ENCODE measurements at places on chromosomes 1 and 21.

- no peak for DNase-seq
These were observed 70.4 kb downstream of the PRDM16 start for GRCh38 chr1:3139451-3139852.

- peak; percentile 25 for DNase-seq
These were observed 365.5 kb upstream of the ESRRG start for GRCh38 chr1:217088521-217089284.

DNA sequence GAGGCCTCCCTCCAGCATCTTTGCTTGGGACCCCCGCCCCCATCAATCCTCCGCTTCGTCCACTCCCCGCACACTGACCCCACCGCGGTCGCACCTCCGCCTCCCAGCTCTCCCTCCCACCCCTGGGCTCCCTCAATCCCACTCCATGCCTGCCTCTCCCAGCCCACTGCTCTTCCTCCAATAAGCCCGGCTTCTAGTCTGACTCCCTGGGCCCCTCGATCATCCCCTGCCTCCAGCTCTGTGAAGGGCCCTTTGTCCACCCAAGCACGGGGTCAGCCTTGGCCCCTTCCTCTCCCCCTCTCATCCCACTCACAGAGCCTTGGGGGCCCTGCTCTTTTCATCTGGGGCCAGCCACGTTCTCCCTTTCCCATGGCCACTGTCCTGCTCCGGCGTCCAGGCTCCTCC lies 1.5 kb upstream of the TMEM200B start:
- DNase-seq = no peak

DNA sequence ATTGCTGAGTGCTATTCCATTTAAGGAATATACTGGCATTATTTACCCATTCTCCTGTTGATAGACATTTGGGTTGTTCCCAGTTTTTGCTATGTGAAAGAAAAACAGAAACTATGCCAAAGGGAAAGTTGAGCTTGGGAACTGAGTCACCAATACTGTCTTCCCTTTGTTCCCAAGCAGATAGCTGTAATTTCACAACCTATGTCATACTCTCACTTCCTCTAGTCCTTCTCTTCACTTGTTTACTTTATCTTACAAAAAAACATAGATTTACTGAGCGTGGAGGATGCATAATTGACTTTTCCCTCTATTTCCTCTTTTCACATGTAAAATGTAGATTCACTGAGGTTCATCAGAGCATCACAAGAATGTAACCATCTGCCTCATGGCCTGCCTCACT lies 32.4 kb upstream of the PGBD5 start:
- DNase-seq = no peak

GRCh38 chr1:231519166-231519565 lies 9.3 kb upstream of the TSNAX start:
- DNase-seq = no peak

DNA sequence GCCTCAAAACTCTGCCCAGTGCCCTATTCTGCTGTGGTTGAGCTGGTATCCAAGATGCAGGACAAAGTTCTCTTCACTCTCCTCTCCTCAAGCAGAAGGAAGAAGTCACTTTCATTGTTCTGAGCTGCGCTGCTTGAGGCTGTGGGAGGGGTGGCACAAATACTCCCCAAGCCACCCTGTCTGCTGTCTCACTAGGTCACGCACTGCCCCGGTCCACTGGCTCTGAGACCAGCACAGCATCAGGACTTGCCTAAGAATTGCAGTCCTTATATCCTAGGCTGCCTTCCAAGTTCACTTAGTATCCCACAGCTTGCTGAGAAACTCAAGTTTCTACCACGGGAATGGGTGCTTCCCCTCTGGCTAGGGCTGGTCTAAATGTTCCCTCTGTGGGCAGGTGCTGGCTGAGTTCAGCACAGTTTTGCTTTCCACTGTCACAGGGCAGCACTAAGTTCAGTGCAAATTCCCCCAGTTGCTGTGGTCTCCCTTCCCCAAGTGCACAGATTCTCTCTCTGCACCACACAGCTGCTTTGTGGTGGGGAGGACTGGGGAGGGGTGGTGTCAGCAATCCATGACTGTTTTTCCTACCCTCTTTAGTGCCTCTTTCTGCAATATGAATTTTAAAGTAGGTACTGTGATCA lies 32.4 kb downstream of the SLC9C2 start:
- DNase-seq = no peak

DNA sequence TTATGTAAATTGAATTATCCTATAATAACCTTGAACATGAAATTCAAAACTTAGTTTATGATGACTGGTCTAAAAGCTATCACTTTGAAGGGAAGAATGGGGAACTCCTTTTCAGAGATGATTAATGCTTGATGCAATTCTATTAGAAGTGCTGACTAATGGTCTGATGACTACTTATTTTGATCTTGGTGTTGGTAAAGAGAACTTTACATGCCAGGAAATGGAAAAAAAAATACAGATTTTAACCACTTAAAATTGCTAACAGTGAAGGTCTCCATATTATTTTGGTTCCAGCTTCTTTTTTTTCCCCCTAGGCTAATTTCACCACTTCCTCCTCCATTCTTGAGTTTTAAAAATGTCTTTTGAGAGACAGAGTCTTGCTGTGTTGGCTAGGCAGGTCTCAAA lies 22.9 kb downstream of the S1PR1 start:
- DNase-seq = peak; percentile 24

GRCh38 chr21:46097336-46098293 lies at the start of gene COL6A2:
COL6A2 (plus strand) TSS chr21:46098112.
- DNase-seq = peak; percentile 50

DNA sequence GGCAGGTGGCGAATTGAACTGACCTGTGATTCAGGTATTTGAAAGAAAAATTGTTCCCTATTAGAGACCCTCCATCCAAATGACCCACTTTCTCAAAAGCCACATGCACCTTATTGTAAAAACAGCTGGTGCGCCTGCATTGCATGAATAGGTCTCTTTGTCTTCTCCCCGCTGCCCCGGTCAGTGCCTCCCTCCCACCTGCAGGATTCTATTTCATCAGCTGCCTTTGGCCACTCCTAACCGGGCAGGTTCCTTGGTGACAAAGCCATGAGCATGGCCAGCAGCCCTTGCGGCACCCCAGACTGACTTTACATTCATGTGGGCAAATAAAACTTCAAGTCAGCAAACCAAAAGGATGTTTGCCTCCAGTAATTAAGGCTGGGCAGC lies 6.4 kb downstream of the TMPRSS3 start:
- DNase-seq = no peak

DNA sequence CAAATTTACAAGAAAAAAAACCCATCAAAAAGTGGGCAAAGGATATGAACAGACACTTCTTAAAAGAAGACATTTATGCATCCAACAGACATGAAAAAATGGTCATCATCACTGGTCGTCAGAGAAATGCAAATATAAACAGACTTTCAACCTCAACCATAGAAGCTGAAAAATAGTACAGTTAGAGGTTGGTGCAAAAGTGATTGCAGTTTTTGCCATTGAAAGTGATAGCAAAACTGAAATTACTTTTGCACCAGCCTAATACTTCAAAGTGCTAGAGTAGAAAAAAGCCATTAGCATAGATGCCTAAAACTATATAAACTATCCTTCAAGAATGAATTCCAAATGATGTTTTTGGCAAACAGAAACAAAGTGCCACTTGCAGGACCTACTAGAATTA lies 365.8 kb upstream of the DPYD start:
- no peak for DNase-seq

DNA sequence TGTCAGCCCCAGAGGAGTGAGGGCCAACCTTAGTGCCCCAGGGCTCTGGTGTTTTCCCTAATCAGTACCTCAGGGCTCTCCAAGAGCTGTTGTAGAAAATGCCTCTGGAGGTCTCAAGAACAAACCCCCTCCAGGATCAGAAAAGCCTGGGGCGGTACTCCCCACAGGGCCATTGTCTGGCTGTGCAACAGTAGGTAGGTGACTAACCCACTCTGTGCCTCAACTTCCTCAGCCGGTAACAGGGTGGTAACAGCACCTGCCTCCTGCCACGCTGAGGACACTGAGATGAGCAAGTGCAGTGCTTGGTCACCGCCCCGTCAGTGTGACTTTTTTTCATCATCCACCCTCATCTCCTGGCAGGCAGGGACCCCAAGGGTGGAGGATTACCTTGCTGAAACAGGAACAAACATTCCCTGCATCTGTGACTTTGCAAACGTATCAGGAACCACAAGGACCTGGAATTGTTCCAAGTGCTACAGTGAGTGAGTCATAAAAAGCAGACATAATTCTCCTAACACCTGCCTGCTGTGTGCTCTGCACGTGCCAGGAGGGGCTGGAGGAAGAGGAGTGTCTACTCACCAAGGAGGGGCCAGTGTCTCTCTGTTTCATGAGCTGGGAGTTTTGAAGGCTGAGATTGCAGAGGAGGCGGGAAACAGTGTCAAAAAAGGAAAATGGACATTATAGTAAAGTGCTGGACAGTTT lies 440.8 kb downstream of the NPHP4 start:
- DNase-seq = no peak

GRCh38 chr1:222525951-222526350 lies 22.0 kb downstream of the HHIPL2 start:
- no peak for DNase-seq

DNA sequence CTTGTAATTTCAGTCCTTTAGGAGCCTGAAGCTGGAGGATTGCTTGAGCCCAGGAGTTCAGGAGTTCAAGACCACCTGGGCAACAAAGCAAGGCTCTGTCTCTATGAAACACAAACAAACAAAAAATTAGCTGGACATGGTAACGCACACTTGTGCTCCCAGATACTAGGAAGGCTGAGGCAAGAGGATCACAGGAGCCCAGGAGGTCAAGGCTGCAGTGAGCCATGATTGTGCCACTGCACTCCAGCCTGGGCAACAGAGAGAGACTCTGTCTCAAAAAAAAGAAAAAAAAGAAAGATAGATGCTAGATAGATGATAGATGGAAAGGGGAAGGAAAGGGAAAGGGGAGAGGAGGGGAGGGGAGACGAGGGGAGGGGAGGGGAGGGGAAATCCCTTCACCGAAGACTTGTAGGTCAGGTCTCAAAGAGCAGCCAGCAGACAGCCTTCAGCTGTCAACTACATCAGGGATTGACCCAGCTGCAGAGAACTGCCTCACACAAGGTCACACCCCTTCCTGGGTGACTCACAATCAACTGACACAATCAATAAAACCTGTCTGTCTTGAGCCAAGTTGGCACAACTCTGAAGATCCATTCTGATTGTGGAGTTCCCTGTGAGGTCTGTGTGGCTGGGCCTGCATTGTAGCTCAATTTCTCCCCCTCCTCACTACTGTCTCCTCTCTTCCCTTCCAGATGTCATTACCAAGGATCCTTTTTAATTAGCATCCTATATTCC lies 200.6 kb downstream of the RGS7 start:
- peak; percentile 5 for DNase-seq

GRCh38 chr1:8325771-8326170 lies 7.9 kb downstream of the SLC45A1 start:
- no peak for DNase-seq

- no peak for DNase-seq
These were observed 88.3 kb upstream of the SGIP1 start for GRCh38 chr1:66445492-66446181.

Data from ACHN (cell line).